ENCODE measurements at places on chromosomes 1 and 21.

DNA sequence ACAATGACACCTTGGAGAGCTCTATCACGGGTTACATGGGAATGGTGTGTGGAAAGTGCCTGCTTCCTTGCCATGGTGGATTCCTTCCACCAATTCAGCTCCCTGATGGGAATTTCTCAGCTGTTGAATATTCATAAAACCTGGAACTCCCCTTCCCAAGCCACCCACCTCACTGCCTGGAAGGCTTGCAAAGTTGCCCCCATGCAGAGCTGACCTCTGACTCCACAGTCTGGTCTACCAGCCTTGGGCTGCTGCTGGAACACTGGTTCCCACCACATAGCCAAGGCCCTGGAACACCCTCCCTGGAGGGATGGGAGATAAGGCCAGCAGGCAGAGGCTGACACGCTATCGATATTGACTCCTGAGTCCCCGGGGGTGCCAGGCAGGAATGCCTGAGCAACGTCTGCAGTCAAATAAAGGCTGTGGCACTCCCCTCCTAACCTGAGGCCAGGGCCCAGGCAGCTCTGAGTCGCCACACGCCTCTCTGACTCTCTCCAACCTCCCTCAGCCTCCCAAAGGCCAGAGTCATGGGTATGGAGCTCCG is 8.8 kb downstream of the CCDC24 start:
- no peak for DNase-seq

DNA sequence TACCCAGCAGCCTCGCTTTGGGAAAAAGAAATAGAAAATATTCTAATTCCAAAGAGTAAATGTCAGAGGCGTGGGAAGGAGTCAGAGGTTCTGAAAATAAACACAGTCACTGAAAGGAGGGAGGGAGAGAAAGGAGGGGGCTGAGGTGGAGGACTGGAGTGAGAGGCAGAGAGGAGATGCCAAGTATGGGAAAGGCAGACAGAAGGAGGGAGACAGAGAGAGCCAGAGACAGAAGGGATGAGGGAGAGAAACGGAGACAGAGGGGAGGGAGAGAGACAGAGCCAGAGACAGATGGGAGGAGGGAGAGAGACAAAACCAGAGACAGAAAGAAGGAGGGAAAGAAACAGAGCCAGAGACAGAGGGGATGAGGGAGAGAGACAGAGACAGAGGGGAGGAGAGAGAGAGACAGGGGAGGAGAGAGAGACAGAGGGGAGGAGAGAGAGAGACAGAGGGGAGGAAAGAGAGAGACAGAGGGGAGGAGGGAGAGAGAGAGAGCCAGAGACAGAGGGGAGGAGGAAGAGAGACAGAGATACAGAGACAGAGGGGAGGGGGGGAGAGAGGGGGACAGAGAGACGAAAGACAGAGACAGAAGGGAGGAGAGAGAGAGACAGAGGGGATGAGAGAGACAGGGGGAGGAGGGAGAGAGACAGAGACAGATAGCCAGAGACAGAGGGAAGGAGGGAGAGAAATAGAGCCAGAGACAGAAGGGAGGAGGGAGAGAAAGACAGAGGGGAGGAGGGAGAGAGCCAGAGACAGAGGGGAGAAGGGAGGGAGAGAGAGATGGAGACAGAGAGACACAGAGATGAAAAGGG is 525.5 kb downstream of the MATN1 start:
- DNase-seq = no peak

- no peak for DNase-seq
Measured at GRCh38 chr1:199282751-199283305, 644.0 kb downstream of the PTPRC start.

DNA sequence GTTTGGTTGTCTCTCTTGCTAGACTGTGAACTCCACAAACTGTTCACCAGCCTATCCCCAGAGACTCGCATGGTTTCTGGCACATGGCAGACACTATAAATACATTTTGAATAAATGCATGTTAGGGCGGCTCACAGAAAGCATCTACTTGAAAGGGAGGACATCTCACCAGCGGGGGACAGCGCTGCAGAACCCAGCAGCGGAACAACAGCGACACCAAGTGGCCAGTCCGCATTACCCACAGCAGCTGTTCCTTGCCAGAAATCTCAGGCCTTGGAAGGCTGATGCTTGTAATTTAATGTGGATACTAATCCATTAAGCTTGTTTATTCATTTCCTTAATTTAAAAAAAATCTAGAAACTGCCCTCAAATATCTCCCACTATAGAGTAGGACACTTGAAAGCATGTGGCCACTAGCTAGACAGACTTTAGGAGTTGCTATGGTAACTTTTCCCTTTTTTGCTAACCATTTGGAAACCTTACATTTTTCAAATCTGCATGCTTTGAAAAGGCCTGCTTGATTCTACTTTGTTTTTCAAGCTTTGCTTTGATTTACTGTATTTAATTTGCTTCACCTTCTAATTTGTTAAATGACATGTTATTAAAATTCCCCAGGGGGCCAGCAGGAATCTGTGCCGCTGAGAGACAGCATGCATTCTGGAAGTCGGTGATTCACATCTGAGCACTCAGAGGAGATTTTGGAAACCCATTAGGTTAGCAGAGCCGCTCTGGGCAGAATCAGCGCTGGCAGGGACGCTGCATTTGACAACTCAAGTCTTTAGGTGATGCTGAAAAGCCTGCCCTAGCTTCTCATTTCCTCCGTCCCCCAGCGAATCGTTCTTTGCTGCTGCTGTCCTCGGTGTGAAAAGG is 63.5 kb upstream of the SSX2IP start:
- peak; percentile 84 for DNase-seq

- no peak for DNase-seq
Measured at GRCh38 chr1:225446981-225447615, 19.3 kb upstream of the LBR start.

DNA sequence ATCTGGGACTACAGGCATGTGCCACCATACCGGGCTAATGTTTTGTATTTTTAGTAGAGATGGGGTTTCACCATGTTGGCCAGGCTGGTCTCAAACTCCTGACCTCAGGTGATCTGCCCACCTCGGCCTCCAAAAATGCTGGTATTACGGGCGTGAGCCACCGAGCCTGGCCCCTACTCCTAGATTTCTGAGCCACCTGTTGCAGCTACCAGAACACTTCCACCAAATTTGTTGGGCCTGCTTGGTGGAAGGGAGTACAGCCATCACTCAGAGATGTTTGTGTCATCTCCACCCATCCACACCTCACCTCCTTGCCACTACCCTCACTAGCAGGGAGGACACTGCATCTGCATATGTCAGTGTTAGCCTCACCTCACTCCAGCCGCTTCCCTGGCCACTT is 5.5 kb downstream of the RIMKLA start:
- no peak for DNase-seq

DNA sequence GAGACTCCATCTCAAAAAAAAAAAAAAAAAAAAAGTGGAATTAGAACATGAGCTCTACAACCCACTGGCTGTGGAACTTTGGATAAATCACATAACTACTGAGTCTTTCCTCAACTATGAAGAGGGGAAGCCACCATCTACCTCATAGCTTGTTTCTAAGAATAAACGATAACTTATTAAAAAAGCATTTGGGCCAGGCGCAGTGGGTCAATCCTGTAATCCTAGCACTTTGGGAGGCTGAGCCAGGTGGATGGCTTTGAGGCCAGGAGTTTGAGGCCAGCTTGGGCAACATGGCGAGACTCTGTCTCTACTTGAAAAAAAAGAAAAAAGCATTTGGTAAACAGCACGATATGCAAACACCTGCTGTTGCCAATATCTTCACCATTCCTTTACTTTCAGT is 31.8 kb upstream of the MEF2D start:
- no peak for DNase-seq

DNA sequence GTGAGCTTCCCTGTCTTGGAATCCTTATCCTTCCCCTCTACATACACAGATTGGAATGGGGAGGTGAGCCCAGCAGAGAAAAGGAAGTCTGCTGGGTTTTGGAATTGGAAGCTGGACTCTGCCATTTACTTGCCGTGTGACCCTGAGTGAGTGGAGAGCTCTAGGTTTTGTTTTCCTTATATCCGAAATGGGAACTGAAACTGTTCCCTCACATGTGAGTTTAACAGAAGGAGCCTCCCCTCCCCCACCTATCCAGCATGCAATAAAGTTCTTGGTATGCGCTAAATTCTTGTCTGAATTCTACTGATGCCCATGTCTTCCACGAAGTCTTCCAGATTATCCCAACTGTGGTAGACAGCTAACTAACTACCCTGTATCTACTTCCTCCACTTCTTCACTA is 58.7 kb downstream of the NENF start:
- DNase-seq = no peak

DNA sequence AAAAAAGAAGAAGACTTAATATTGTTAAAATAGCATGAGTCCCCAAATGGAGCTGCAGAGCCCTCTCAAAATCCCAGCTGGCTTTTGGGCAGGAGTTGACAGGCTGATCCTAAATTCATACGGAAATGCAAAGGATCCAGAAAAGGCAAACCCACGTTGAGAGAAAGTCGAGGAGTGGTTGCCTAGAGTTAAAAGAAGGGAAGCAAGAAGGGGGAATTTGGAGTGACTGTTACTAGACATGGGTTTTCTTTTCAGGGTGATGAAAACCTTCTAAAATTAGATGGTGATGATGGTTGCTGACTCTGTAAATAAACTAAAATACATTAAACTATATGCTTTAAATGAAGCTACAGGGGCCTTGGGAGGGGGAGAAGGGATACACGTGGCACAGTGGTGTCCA is 1.6 kb downstream of the DNMT3L start:
- DNase-seq = no peak

DNA sequence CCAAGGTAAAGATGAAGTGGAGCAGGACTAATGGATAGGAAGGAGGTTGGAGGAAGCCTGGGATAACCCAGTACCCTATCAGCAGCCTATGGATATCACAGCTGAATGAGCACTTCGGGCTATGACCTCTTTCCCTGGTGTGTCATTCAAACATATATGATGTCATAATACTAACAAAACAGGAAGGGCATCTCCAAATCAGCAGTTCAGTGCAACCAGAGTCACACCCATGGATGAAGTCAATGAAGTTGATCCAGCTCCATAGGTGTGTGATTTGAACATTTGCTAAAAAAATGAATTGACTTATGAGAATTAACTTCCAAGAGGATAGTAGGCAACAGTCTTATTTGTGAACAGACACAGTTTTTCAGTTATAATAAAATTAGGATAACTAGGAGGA is 1.7 kb upstream of the C1orf116 start:
- no peak for DNase-seq

DNA sequence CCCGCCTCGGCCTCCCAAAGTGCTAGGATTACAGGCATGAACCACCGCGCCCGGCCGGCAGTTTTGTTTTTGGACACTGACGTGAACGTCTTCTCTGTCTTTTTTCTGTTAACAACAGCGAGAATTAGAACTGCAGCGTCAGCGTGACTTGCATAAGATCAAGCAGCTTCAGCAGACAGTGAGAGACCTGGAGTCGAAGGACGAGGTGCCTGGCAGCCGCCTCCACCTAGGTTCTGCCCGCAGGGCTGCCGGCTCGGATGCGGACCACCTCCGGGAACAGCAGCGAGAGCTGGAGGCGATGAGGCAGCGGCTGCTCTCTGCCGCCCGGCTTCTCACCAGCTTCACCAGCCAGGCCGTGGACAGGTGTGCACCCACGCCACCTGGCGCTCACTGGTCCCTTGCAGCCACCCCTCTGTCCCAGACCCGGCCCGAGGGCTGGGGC is 22.9 kb upstream of the DIP2A start:
- DNase-seq = peak; percentile 52

DNA sequence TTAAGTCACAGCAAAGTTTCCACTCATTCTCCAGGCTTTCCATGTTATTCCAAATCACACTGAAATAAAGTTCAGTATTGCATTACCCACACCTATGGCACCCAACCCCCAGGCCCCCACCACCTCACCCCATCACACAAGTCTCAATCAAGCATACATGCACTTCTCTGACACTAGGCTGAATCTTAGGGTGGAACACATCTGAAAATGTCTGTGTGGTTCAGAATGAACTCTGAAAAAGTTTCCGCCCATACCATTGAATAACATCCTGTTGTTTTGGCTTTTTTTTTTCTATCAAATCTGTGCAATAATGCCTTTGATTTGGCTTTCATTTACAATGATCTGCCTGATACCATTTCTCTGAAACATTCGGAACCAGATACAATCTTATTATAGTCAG is 25.8 kb upstream of the LRRC8C start:
- no peak for DNase-seq

DNA sequence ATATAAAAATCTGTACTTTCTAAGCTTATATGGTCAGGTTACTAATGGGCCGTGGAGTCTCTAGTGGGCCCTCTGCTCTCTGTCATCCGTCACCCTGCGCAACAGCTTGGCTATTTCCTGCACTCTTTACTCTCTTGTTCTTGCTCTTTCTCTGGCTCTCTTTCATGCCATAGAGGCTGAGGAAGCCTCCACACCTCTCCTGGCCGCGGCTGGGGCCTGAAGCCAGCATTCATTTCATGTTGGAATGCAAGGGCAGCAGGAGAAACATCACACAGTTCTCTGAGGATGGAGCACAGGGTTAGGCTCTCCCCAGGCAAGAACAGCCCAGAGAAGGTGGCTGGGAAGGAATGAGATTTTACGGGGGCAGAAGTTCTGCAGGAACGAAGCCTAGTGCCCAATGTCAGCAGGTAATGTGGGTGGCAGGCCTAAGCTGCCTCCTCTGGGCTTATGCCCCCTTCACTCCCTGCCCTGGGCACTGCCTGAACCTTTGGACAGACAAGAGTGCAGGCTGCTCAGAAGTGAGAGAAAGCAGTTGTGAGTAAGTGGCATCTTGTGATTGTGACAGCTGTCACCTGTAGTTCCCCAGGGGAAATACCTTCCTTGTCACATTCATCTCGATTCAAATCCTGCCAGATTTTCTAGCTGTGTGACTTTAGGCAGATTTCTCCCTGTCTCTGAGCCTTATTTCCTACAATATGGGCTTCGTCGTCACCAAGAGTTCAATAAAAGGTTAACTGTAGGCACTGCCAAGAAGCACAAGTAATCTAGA is 3.6 kb upstream of the FHAD1 start:
- no peak for DNase-seq

DNA sequence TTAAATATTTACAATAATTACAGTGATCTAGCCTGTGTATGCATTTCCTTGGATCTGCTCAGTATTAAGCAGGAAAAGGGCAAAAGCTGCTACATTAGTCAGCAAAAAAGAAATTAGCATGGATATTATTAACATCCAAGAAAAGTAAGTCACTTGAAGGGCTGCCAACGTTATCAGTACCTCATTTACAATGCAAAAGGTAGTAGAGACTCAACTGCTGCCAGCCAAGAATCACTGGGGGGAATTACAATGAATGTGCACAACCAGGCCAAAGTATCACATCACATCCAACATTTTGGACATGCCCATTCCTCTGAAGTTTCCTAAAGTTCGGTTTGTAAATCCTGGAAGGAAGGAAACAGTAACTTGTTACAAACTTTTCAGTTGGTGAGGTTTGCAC is 1.9 kb downstream of the CNN3 start:
- no peak for DNase-seq

- no peak for DNase-seq
Measured at GRCh38 chr1:234713859-234714258, 103.9 kb upstream of the IRF2BP2 start.

DNA sequence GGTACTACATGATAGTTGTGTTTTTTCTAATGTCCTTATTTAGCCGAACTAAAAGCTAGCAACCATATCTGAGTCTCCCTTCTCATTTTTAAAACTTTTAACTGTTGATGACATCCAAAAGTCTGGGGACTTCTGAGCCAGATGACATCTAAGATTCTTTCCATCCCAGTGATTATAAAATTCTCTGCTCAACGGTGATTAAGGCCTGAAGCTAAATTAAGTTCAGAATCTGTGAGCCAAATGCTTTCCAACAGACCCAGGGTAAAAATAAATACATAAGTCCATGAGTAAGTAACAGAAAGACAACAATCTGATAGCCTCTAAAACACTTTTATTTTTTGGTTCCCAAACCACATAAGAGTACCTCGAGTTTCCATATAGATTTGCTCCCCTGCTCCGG is 13.1 kb upstream of the PTP4A2 start:
- no peak for DNase-seq

GRCh38 chr1:173666646-173667045 is 3.0 kb downstream of the ANKRD45 start:
- DNase-seq = no peak
